ENCODE measurements at places on chromosomes 1 and 21.

DNA sequence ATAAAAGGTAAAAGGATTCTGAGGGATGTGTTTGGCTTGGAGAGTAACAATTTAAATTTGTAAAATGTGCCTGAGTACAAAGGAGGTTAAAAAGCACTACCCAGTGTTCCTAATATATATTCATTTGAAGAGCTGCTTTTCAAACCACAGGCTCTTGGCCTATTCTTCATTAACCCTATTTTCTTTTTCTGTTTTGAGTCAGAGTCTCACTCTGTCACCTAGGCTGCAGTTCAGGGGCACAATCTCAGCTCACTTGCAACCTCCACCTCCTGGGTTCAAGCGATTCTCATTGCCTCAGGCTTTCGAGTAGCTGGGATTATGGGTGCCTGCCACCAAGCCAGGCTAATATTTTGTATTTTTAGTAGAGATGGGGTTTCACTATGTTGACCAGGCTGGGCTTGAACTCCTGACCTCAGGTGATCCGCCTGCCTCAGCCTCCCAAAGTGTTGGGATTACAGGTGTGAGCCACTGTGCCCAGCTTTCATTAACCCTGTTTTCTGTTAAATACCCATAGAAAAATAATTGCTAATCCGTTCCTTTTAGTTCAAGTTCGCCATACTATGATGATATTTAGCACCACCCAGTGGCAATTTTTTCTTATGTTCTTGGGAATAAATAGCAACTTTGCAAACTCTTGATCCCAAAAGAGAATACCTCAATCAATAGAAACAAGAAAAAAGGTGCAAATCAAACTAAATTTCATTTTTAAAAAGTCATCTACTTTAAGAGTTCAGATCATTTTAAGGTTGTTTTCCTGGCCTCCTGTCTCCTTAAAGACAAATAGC lies 30.5 kb downstream of the ZBTB8OS start:
- H3K27me3 ChIP-seq = no peaks in the 10 kb centered on the region
- H3K36me3 ChIP-seq = peaks cover 5% of the 10 kb centered on the region
- DNase-seq = peak; percentile 29
- H3K4me1 ChIP-seq = no peaks in the 10 kb centered on the region
- H3K27ac ChIP-seq = no peak overlapping the region
- no peak overlapping the region for H3K4me3 ChIP-seq

DNA sequence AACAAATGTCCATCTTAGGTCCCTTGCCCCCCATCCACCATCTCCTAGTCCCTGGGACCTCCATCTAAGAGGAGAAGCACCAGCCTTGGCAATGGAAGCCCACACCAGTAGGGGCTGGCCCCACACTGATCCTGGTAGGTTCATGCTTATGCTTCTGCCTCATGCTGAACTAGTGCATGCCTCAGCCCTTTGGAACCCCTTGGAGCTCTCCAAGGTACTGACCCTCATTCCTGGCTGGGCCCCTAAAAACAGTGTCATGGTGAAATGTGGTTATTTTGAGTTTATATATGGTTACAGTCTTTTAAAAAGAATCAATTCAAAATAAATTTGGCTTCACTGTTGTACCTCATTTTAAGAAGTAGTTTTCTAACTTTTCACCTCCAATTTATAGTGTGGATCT lies 108.3 kb downstream of the HIVEP3 start:
- H3K36me3 ChIP-seq = no peaks in the 10 kb centered on the region
- DNase-seq = peak; percentile 63
- no peak overlapping the region for H3K27ac ChIP-seq
- H3K4me3 ChIP-seq = no peak overlapping the region

GRCh38 chr1:114080511-114081436 lies 72.9 kb downstream of the SYT6 start:
- no peaks in the 10 kb centered on the region for H3K36me3 ChIP-seq
- H3K27ac ChIP-seq = no peak overlapping the region
- H3K27me3 ChIP-seq = peaks cover 30% of the 10 kb centered on the region
- H3K4me1 ChIP-seq = no peaks in the 10 kb centered on the region
- no peak overlapping the region for H3K4me3 ChIP-seq
- no peak for DNase-seq

DNA sequence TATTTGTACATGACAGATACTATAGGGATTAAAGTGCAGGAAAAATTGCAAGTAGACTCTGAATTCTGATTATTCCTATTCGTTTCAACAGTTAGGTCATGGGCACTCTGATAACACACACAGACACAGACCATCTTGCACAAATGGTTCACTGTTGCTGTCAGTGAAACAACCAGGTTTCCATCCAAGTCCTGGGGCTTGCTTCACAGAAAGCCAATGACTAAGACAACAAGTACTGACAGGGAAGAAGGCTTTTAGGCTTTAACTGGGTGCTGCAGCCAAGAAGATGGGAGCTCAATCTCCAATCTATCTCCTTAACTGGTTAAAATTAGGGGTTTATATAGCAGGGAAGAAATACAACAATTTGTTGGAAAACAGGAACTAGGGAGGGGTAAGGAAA lies 57.6 kb downstream of the RIMS3 start:
- DNase-seq = no peak
- H3K27me3 ChIP-seq = peaks cover 12% of the 10 kb centered on the region
- no peaks in the 10 kb centered on the region for H3K36me3 ChIP-seq
- H3K4me3 ChIP-seq = no peak overlapping the region

DNA sequence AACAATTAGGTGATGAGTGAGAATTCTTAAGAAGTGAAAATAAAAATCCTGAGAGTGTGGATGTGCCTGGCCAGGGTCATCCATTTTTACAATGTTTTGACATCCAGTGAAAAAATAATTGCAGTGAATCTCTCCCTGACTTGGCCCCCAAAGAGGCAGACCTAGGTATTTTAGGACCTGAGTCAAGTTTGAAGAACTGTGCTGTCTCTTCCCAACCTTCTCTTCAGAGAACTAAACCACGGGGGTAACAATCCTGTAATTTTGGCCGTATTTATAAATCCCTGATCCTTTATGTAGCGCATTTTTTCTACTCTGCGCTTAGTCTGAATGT lies 43.3 kb upstream of the PPP2R5A start:
- no peak overlapping the region for H3K4me3 ChIP-seq
- H3K36me3 ChIP-seq = no peaks in the 10 kb centered on the region
- H3K27me3 ChIP-seq = no peaks in the 10 kb centered on the region
- H3K4me1 ChIP-seq = no peaks in the 10 kb centered on the region

- peak overlapping the region; percentile 58 for H3K27ac ChIP-seq
- H3K27me3 ChIP-seq = no peaks in the 10 kb centered on the region
- H3K36me3 ChIP-seq = no peaks in the 10 kb centered on the region
- peaks cover 4% of the 10 kb centered on the region for H3K4me1 ChIP-seq
Observed at GRCh38 chr1:113811156-113811887, 954 bp downstream of the RSBN1 start.

DNA sequence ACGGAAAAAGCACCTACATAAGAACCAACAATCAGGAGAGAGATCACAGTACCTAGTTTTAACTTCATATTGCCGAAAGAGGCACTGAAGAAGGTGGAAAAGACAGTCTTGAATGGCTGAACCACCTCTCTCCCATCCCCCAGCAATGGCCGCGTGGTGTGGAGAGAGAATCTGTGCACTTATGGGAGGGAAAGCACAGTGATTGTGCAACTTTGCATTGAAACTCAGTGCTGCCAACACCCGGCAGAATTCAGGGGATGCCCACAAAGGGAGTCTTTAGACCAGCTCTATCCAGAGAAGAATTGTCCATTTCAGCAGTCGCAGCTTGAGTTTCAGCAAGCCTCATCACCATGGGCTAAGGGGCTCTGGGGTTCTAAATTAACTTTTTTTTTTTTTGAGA lies 186.3 kb upstream of the USP25 start:
- no peak overlapping the region for H3K27ac ChIP-seq
- no peak overlapping the region for H3K4me3 ChIP-seq
- DNase-seq = no peak
- no peaks in the 10 kb centered on the region for H3K27me3 ChIP-seq
- H3K36me3 ChIP-seq = no peaks in the 10 kb centered on the region

- no peaks in the 10 kb centered on the region for H3K27me3 ChIP-seq
- no peaks in the 10 kb centered on the region for H3K36me3 ChIP-seq
- peaks cover 26% of the 10 kb centered on the region for H3K4me1 ChIP-seq
Observed at GRCh38 chr1:100710906-100711682, 8.4 kb upstream of the VCAM1 start.

- H3K4me1 ChIP-seq = no peaks in the 10 kb centered on the region
- DNase-seq = peak; percentile 20
- no peak overlapping the region for H3K4me3 ChIP-seq
- H3K27me3 ChIP-seq = no peaks in the 10 kb centered on the region
- peaks cover 34% of the 10 kb centered on the region for H3K36me3 ChIP-seq
- H3K27ac ChIP-seq = no peak overlapping the region
Observed at GRCh38 chr1:173489149-173489600, 12.0 kb downstream of the PRDX6 start.

- H3K4me1 ChIP-seq = no peaks in the 10 kb centered on the region
- no peak for DNase-seq
- no peak overlapping the region for H3K4me3 ChIP-seq
- no peaks in the 10 kb centered on the region for H3K36me3 ChIP-seq
Observed at GRCh38 chr1:81899214-81899821, 98.6 kb downstream of the ADGRL2 start.

DNA sequence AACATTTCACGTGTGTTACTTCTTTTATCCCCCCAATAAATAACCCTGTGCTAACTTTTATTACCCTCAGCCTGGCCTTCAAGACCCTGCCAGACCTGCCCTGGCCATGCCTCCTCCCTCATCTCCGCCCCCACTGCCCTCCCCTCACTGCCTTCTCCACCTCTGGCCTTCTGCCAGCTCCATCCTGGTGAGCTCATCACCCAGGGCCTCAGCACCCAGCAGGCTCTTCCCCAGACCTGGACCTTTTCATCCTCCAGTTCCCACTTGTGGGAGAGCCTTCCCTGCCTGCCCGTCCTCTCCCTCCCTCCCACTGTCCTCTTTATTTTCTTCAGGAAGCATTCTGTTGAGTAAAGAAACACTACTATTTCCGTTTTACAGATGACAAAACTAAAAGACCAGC lies 72.0 kb downstream of the SLC66A1 start:
- peak overlapping the region; percentile 25 for H3K27ac ChIP-seq
- peak; percentile 43 for DNase-seq
- H3K4me3 ChIP-seq = no peak overlapping the region
- peaks cover 40% of the 10 kb centered on the region for H3K36me3 ChIP-seq

DNA sequence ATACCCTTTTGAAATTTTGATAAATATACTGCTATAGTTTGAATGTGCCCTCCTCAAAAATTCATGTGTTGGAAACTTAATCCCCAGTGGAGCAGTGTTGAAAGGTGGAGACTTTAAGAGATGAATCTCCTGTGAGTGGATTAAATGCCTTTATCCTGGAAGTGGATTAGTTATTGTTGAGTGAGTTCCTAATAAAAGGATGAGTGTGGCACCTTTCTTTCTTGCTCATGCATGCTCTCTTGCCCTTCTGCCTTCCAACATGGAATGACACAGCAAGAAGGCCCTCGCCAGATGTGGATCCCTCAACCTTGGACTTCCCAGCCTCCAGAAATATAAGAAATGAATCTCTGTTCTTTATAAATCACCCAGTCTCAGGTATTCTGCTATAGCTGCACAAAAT lies 51.8 kb downstream of the CD160 start:
- no peak overlapping the region for H3K27ac ChIP-seq
- H3K4me1 ChIP-seq = peaks cover 1% of the 10 kb centered on the region
- H3K4me3 ChIP-seq = no peak overlapping the region
- H3K36me3 ChIP-seq = peaks cover 14% of the 10 kb centered on the region

DNA sequence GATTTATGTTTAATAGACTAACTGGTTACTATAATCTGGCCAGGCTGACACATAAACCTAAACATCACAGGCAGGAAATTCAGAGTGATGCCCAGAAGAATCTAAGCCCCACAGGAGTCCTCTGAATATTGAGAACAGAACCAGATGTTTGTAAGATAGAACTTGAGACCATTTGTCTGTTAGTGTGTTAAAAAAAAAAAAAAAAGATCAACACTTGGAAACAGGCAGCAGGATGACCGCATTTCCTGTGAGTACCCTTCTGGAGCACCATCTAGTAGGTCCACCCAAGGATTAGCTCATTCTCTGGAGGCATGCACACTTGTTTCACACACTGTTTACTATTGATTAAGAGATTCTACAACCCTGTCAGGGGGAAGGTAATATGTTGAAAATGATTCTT lies 111.4 kb upstream of the VANGL1 start:
- no peaks in the 10 kb centered on the region for H3K36me3 ChIP-seq
- H3K4me1 ChIP-seq = peaks cover 2% of the 10 kb centered on the region
- DNase-seq = peak; percentile 71

DNA sequence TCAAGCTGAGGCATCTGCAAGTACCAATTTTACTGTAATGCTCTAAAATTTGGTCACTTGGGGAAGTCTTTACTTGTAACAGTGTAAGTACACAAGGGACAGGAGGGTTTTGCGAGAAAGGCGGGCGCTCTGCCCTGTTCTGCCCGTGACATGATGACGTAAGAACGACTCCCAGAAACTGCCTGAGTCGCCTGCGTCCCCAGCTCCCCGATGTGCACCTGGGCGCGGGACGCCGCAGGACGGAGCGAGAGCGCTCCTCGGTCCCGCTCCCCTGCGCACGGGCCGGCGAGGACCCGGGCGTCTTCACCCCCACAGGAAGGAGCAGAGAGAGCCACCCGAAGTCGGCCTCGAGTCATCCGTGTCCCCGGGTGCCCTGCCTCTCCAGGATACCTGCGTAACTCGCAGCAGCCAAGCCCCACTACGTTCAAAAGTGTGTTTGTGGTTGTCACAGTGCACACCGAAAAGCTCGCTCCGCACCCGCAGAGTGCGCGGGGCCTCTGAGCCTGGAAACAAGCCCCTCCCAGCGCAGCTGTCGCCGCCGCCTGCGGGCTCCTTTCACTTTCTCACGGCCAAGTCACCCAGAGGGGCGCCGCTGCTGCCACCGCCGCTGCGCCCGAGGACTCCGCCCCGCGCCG lies 3.3 kb upstream of the ZBTB18 start:
- H3K27me3 ChIP-seq = peaks cover 6% of the 10 kb centered on the region
- peak overlapping the region; percentile 96 for H3K4me3 ChIP-seq
- H3K4me1 ChIP-seq = peaks cover 2% of the 10 kb centered on the region
- H3K27ac ChIP-seq = peak overlapping the region; percentile 80

DNA sequence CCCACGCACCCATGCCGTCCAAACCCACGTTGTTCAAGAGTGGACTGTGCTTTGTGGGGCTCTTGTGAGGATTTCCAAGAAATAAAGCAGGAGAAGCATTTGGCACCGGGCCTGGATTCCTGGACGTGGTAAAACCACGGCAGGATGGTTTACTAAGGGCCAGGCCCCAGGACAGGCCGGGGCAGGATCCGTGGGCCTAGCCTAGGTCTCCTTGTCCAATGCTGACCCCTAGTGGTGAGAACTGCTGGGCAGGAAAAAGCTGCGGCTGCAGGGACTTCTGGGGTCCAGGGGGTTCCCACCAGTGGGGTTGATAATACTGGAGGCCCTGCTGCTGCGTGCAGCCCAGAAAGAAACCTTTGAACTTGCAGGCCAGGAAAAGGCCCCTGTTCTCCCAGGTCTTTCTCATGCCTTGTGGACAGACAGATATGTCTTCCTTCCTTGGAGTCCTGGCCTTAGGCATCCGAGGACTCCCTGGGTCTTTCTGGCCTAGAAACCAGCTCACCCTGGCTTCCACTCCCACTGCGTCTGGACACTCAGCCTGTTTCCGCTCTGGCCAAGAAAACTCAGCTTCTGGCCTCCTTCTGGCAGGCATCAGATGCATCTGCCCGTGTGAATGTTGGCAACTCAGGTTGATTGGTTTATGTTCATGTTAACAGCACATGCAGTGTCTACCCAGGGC lies 106.9 kb upstream of the TMEM51 start:
- H3K27me3 ChIP-seq = no peaks in the 10 kb centered on the region
- DNase-seq = peak; percentile 81
- peaks cover 10% of the 10 kb centered on the region for H3K36me3 ChIP-seq
- H3K27ac ChIP-seq = peak overlapping the region; percentile 62
- H3K4me1 ChIP-seq = peaks cover 2% of the 10 kb centered on the region

- H3K27me3 ChIP-seq = peaks cover 3% of the 10 kb centered on the region
- no peaks in the 10 kb centered on the region for H3K36me3 ChIP-seq
- no peak overlapping the region for H3K4me3 ChIP-seq
- H3K27ac ChIP-seq = no peak overlapping the region
- H3K4me1 ChIP-seq = no peaks in the 10 kb centered on the region
Observed at GRCh38 chr1:164863056-164863455, 304.1 kb downstream of the PBX1 start.

Measured in IMR-90 (cell line).